Foreskin keratinocyte (primary cell): ENCODE measurements at places on chromosomes 7 and 10. TPM values are rescaled to one million over a fixed set of nuclear protein-coding genes. Genes with fewer than 3 reads are reported as not detected.

Gene SPDYE6
- not detected in 2 replicates for total RNA-seq

Gene OR2A42
- total RNA-seq = not detected in 2 replicates

Gene ALOX5
- total RNA-seq = not detected in 2 replicates

Gene LMOD2
- not detected in 2 replicates for total RNA-seq

Gene UPK3BL2
- total RNA-seq = 1.3 and 3.1 TPM in 2 replicates

Gene ITIH5
- not detected in 2 replicates for total RNA-seq

Gene FGFBP3
- total RNA-seq = 0.20 and 0.32 TPM in 2 replicates

Gene PON3
- 1.7 and 2.0 TPM in 2 replicates for total RNA-seq

Gene CNPY1
- total RNA-seq = not detected in 2 replicates

Gene NME8
- not detected in 2 replicates for total RNA-seq

Gene CTAGE4
- 1.4 and 7.2 TPM in 2 replicates for total RNA-seq

Gene HTR7
- 13.3 and 15.0 TPM in 2 replicates for total RNA-seq

Gene MMD2
- not detected in 2 replicates for total RNA-seq

Gene ERVW-1
- total RNA-seq = not detected in 2 replicates

Gene SMC3
- total RNA-seq = 44.3 and 53.7 TPM in 2 replicates

Gene TRUB1
- 28.0 and 28.1 TPM in 2 replicates for total RNA-seq

Gene ACTR1A
- 132 and 133 TPM in 2 replicates for total RNA-seq

Gene CFAP70
- 0.28 and 0.41 TPM in 2 replicates for total RNA-seq

Gene LRRC61
- total RNA-seq = 8.6 and 9.9 TPM in 2 replicates

Gene KAZALD1
- total RNA-seq = 0.27 and 0.32 TPM in 2 replicates

Gene FAM25G
- 0.74 TPM in 1 of 2 replicates, not detected in the other for total RNA-seq

Gene FHIP2A
- 12.4 and 14.1 TPM in 2 replicates for total RNA-seq

Gene DEPP1
- 0.60 and 0.75 TPM in 2 replicates for total RNA-seq

Gene PKD1L1
- total RNA-seq = 0.03 and 0.07 TPM in 2 replicates

Gene GPR26
- not detected in 2 replicates for total RNA-seq

Gene SFXN2
- total RNA-seq = 11.8 and 14.3 TPM in 2 replicates

Gene NUTM2B
- total RNA-seq = 0.68 and 0.81 TPM in 2 replicates

Gene CUZD1
- total RNA-seq = 0.92 and 1.0 TPM in 2 replicates

Gene AKR1C4
- total RNA-seq = not detected in 2 replicates

Gene TMEM168
- total RNA-seq = 13.9 and 16.3 TPM in 2 replicates

Gene CALHM1
- total RNA-seq = not detected in 2 replicates

Gene XRCC2
- 7.0 and 9.3 TPM in 2 replicates for total RNA-seq

Gene NPY4R2
- total RNA-seq = not detected in 2 replicates

Gene TMEM196
- not detected in 2 replicates for total RNA-seq
